ENCODE measurements at places on chromosomes 5 and 9.

DNA sequence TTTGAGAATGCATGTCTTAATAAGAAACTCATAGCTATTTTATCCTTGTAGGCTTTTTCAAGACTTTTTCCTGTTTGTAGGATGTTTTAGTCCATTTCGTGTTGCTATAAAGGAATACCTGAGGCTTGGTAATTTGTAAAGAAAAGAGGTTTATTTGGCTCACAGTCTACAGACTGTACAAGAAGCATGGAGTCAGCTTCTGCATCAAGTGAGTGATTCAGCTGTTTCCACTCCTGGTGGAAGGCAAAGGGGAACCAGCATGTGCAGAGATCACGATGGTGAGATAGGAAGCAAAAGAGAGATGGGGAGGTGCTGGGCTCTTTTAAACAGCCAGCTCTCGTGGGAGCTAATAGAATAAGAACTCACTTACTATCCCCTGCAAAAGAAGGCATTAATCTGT, 177.3 kb downstream of the ALDH1A1 start:
- peak; percentile 10 for DNase-seq

GRCh38 chr5:67908126-67908765, 307.3 kb upstream of the PIK3R1 start:
- no peak for DNase-seq

GRCh38 chr5:42422656-42423280, 471 bp upstream of the GHR start:
- DNase-seq = no peak

GRCh38 chr5:169592937-169593650, 9.5 kb downstream of the SPDL1 start:
- DNase-seq = no peak

- no peak for DNase-seq
Observed at GRCh38 chr9:112020680-112021596, 124.3 kb downstream of the UGCG start.

- peak; percentile 99 for DNase-seq
Observed at GRCh38 chr5:179697993-179698934, 503 bp upstream of the CANX start.

GRCh38 chr5:150781706-150782614, 3.4 kb downstream of the SMIM3 start:
- no peak for DNase-seq

DNA sequence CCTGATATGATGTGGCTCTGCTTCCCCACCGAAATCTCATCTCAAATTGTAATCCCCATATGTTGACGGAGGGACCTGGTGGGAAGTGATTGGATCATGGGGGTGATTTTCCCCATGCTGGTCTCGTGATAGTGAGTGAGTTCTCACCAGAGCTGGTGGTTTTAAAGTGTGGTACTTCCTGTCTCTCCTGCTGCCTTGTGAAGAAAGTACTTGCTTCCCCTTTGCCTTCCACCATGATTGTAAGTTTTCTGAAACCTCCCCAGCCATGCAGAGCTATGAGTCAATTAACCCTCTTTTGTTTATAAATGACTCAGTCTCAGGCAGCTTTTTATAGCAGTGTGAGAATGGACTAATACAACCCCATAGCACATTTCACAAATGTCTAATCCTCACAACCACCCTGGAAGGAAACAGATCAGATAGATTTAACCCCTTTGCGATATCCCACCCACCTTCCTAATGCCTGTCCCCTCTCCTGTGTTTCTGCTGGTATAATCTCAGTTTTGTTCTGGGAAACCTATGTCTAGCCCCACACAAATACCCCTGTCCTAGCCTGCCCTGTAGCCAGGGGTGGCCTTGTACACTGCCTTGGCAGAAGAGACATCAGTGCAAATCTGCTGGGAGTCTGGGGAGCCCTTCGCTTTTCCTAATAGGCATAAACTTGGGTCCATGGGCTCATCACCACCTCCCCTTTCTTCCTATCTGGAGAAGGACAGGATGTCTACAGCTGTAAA, 157.0 kb upstream of the RAI14 start:
- DNase-seq = peak; percentile 96

DNA sequence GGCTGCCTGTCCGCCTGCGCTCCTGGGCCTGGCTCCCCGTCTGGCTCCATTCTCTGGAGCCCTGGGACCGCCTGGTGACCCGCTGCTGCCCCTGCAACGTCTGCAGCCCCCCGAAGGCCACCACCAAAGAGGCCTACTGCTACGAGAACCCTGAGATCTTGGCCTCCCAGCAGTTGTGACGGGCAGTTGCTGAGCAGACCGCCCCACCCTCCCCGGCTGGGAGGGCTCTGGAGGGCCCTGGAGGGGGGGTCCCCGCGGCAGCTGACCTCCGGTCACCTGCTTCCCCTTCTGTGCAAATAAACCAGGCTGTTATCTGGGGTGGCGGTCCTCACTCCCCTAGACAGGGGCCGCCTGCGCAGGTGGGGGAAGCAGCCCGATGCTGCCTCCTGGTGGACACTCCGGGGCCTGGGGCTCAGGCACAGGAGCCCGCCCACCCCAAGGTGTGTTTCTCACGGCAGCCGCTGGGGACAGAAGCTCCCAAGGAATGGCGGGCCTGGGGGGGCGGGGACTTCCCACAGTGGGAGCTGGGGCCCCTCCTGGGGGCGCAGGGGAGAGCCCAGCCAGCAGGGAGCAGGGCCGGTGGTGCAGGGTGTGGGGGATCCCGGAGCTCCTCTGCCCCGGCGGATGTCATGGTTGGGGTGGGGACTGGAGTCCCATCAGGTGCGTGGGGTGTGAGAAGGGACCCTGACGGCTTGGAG, 4.7 kb upstream of the TUBB4B start:
- DNase-seq = peak; percentile 81

DNA sequence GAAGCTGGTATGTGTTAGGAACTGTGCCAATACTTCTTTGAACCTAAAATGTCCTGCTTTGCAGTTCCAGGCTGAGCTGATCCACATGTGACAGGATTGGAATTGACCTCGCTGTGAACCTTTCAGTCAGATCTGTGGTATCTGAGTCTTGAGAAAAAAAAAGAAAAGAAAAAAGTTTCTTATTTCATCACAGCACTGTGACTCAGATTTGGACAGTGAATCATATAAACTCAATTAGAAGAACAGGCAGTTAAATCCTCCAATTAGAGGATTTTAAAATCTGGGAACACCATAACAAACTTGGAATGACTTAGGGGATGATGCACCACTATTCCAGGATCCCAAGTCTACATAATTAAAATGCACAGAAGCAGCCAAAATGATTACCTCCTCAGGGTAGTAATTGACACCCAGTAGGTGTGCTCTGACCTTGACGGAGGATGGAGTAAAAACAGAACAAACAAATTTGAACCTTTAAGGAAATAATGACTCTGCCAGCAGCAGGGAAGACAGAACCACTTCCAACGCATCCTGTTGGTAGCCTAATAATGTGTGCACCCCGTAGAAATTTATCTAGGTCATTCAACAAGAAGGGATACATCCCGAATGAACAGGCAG, 57.8 kb upstream of the RAI14 start:
- DNase-seq = peak; percentile 74

DNA sequence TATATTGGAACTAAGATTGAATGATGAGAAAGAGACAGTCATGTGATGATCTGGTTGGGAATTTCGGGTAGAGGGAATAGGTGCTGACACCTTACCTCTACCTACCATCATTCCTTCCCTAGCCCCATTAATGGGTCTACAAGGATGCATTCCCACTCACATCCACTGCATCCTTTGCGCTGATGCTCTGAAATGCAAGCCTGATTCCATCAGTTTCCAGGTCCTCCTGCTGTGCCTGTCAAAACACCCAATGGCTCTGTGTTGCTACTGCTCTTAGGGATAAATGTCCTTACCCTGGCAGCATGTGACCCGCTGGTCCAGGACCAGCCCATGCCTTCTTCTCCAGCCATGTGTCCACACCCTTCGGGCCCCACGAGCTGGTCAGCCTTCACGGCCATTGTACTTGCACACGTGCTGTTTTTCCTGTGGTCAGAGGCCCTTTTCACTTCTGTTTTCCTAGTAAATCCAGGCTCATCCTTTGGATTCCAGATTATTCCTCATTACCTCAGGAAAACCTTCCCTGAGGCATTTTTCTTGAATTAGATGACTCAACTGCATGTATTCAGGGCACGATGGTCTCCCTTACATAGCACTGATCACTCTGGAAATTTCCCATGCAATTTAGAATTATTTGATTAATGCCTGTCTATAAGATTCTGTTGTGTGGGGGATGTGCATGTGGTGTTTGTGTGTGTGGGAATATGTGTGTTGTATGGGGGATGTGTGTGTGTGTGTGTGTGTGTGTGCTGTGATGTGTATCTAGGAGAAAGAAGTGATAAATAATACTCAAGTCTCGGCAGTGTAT, 185.0 kb downstream of the DIRAS2 start:
- no peak for DNase-seq

GRCh38 chr5:33306758-33307157, 134.0 kb upstream of the TARS1 start:
- no peak for DNase-seq

GRCh38 chr9:34650816-34651215, 1.2 kb upstream of the IL11RA start:
- DNase-seq = no peak

- peak; percentile 94 for DNase-seq
Observed at GRCh38 chr5:150410524-150411244, 2.0 kb downstream of the CD74 start.

- DNase-seq = no peak
Observed at GRCh38 chr9:84731696-84732095, 62.2 kb downstream of the NTRK2 start.

- peak; percentile 88 for DNase-seq
Observed at GRCh38 chr5:138336952-138337684, 948 bp upstream of the FAM53C start.
